ENCODE measurements at places on chromosomes 2 and 18. TPM values are rescaled to one million over a fixed set of nuclear protein-coding genes. Genes with fewer than 3 reads are reported as not detected.

DNA sequence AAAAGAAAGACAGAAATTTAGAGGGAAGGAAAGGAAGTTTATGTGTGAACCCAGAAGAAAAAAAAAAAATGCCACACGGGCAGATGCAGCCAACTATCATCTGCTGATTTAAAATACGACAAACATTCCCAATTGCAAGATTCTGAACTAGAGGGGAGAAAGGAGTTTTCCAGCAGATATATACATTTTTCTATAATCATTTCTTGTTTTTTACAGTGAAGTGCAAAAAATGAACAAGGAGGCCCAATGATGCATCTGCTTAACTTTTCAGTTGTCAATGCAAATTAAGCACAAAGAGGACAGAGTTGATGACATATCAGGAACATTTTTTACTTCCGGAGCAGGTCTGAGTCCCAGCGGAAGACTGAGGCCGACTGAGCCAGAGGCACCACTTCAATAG lies 144.7 kb downstream of the MYCN start:
- DNase-seq: no peak

- no peak for DNase-seq
Observed at GRCh38 chr2:61045999-61046398, 19.7 kb upstream of the SANBR start.

DNA sequence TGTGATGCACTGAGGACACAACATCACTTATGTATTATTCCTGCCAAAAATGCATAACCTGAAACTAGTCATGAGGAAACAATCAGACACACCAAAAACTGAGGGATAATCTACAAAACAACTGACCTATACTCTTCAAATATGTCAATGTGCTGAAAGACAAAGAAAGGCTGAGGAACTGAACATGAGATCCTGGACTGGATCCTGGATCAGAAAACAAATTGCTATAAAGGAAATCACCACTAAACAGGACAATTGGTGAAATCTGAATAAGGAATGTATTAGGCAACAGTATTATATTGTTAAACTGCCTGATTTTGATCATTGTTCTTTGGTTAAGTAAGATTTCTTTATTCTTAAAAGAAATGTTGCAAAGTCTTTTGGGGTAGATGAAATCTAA lies 28.8 kb downstream of the CUL3 start:
- no peak for DNase-seq

- no peak for DNase-seq
Observed at GRCh38 chr2:88165332-88166003, 4.7 kb upstream of the THNSL2 start.

- DNase-seq: no peak
Observed at GRCh38 chr2:129723277-129724020, 256.0 kb upstream of the RAB6C start.

- DNase-seq: no peak
Observed at GRCh38 chr2:177403838-177404237, 11.3 kb downstream of the AGPS start.

DNA sequence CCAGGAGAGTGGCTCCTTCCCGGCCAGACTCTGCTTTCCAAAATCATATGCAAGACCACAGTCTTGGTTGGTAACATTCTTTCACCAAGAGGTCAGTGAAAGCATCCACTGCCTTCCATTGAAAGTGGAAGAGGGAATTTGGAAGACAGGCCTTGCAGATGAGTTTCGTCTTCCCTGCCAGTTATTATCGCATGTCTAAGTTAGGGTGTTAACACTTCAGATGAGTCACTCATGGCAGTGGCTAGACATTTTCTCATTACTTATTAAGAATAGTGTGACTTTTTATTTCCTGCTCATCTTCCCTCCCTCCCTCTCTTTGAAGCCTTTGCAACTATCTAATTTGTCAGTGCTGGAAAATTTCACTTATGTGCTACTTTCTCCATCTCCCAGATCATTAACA lies 102.9 kb upstream of the EPB41L3 start:
- no peak for DNase-seq

DNA sequence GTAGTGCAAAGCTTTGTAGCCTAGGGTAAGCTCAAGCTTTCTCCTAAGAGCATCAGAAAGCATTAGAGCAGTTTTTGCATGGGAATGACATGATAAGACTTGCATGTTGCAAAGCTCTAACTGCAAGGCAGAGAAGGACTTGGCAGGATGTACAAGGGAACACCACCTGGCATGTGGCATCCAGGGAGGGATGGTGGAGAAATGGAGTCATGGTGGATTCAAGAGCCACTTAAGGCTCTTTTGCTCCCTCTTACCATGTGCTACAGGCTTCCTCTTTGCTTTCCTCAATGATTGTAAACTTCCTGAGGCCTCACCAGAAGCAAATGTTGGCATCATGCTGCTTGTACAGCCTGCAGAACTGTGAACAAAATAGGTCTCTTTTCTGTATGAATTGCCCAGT lies 266.0 kb downstream of the GLI2 start:
- no peak for DNase-seq

DNA sequence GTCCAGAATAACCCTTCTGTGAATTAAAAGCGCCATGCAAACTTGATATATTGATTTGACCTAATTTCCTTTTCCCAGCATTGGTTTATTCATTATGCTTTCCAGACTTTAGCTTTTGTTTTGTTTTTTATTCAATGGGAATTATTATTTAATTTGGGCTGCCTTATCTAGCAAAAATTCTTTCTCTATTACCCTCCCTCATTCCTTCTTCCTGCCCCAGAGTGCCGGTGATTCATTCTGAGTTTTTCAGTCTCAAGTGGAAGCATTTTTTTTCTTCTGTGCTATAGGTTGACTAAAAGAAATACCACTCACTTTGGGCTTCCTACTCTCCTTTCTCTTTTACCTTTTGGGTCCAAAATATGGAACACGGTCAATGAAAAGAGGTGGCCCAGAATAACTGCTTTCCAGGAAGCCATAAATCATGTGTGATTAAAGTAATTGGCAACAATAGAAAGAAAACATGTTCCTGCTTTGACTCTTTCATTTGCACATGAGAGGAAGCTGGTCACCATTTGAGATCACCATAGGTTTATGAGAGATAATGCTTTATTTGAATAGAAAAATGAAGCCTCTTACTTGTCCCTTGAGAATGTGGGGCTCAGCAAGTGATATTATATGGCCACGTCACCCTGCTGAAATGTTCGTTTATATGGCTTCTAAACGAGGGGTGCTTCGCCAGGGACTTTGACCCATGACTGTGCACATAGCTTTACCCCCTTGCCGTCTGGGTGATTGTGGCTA lies 422.8 kb upstream of the ZEB2 start:
- no peak for DNase-seq

GRCh38 chr2:105379741-105380186 lies 19.1 kb downstream of the FHL2 start:
- peak; percentile 98 for DNase-seq

DNA sequence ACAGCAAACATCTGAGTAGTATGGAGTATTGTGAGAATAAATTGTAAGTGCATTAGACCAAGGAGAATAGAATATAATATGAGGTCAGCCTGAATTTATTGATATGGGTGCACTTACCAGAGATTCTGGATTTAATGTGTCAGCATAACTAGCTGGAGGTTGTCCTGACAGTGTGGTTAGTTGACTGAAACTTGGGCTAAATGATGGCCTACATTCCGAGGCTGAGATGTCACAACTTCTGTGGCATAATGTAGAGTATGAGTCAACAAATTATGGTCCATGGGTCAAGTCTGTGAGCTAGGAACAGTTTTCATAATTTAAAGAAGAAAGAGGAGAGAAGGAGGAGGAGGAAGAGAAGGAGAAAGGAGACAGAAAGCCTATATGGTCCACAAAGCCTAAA lies 127.6 kb downstream of the QPCT start:
- DNase-seq: peak; percentile 85

DNA sequence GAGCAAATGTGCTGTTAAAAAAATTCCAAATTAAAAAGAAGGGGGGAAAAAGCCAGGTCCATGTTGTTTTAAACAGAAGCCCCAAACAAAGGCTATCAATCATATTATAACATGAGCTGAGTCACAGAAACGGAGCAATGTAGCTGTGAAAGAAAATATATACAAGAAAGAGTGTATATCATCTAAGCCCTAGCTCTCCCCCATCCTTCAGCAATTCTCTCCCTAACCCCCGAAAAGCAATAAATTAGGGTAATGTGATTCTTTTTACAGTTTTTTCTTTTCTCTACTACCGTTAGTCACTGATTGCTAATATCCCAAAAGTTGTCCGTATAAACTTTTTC lies 25.3 kb downstream of the FEZ2 start:
- DNase-seq: no peak

GRCh38 chr18:79519751-79520477 lies 124.2 kb downstream of the NFATC1 start:
- no peak for DNase-seq

DNA sequence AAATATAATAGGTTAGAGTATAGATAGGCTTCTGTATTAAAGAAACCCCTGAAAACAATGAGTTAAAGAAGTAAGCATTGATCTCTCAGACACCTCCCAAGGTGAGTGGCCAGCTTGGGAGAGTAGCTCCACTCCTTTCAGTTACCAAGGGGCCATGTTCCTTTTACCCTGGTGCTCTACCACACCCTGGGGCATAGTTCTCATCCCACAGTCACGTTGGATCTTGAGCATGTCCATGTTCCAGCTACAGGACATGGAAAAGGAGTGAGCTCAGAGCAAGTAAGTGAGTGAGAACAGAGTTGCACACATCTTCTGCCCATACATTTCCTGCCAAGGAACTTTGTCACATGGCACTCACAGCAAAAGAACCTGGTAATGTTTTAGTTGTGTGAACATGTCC lies 325.9 kb upstream of the SLC39A10 start:
- DNase-seq: no peak

- DNase-seq: no peak
Observed at GRCh38 chr2:177282787-177283572, 18.5 kb upstream of the NFE2L2 start.

DNA sequence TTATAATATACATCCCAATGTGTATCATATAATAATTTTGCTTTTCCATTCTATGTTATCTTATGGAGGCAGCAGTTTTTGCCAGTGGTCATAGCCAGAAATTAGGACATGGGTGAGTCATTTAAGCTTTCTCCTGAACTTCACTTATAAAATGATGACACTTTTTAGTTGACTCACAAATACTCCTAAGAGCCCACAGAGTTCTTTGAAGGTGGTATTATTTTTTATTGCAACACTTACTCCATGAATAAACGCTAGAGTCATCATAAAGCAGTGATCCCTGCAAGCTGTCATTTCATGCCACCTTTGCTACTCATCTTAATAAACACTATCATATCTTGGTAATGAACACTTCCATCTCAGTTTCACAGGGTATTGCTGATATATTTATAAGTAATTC lies 69.9 kb upstream of the MAPRE2 start:
- DNase-seq: peak; percentile 36

- no peak for DNase-seq
Observed at GRCh38 chr2:192267484-192267883, 72.8 kb upstream of the TMEFF2 start.

GRCh38 chr18:433298-433697 lies 67.2 kb downstream of the COLEC12 start:
- no peak for DNase-seq

DNA sequence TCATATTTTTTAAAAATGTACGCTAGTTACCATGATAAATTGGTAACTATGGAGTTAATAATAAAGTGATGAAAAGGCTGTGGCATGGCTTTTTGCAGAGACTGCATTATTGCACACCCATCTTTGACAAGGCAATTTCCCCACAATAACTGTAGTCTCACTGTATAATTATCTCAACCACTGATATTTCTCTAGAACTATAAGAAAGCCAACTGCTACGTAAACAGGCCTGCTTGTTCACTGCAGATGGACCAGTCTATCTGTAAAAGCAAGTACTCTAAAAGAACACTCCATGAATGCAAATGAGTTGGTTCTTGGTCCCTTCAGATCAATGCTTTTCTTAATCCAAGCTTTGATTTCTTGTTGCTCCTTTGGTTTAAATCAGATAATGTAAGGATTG lies 218.7 kb downstream of the RBM43 start:
- no peak for DNase-seq

- no peak for DNase-seq
Observed at GRCh38 chr2:48202863-48203642, 296.8 kb upstream of the FBXO11 start.

DNA sequence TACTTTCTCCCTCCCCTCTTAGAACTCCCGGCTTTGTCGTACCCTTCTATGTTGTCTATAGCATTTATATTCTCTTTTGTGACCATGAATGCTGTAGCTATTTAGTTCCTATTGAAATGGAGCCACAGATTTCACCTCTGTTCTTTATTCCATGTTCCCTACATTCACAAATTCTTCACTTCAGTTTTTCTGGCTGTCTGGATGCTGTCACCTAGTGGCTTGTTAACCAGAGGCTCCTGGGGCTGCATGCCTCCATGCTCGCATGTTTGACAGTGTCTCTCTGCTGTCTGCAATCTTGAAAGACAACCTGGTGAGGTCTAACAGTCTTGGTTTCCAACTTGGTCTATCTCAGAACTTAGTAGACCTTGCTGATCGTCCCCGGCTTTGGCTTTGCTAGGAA lies 48.2 kb downstream of the CFAP221 start:
- no peak for DNase-seq

DNA sequence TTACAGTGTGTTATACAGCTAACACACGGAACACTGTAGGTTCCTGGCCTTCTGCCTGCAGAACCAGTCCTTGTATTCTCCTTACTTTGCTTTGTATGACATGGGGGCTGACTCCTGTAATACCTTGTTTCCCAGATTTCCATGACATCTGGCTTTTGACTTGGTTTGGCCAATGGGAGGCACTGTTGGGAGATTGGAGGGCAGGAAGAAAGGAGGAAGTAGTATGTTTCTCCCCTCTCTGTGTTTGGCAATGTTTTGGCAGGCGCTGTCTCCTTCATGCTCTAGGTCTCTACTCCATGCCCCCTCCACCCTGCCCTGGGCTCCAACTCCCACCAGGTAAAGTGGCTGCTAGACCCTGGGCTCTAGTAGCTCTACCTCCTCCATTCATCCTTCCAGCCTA lies 331.1 kb upstream of the SLC14A2 start:
- DNase-seq: no peak

ESPNL gene
- total RNA-seq: 1.1 TPM

MRPL53 gene
- 42.9 TPM for total RNA-seq

SERPINB5 gene
- total RNA-seq: 25.5 TPM

EDAR gene
- not detected for total RNA-seq

KCNG3 gene
- total RNA-seq: 2.1 TPM

ITGB6 gene
- 24.3 TPM for total RNA-seq

ZBTB7C gene
- total RNA-seq: not detected

PAIP2B gene
- total RNA-seq: 6.1 TPM

MAPK4 gene
- not detected for total RNA-seq

BOLL gene
- not detected for total RNA-seq

EPHA4 gene
- total RNA-seq: 21.3 TPM

CRYGD gene
- total RNA-seq: not detected

PKDCC gene
- 3.9 TPM for total RNA-seq
